Naive B cell (primary cell): ENCODE measurements at places on chromosomes 7 and 10.

GRCh38 chr10:35843524-35844181, 201.6 kb upstream of the FZD8 start:
- no peak for DNase-seq

- no peak for DNase-seq
These were observed 287.0 kb downstream of the WDR37 start for GRCh38 chr10:1343176-1343575.

DNA sequence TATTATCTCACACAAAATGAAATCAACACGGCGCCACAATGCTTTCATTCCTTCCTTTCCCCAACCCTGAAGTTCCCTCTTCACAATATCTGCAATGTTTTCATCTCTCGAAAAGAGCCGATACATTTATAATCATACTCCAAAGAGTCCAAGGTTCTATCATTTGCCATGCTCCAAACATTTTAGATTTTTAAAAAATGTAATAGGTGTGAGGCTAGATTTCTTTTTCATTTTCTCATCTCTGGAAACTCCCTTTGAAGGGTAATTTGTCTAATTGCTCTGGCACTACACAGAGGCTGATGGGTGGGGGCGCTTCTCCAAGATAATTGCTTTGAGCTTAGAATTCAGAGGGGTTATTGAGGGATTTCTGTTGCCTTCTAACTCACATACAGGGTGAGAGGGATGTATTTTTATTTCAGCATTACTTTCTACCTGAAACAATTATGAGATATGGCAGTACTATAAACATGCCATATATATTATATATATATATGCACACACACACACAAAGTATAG, 4.9 kb downstream of the DLX5 start:
- no peak for DNase-seq

GRCh38 chr7:74074770-74075169, 8.8 kb upstream of the LIMK1 start:
- no peak for DNase-seq

GRCh38 chr7:88347090-88347489, 40.4 kb upstream of the STEAP4 start:
- no peak for DNase-seq

- no peak for DNase-seq
These were observed 47.8 kb upstream of the FRMD4A start for GRCh38 chr10:14378387-14378960.

GRCh38 chr7:2425749-2426148, 22.3 kb downstream of the CHST12 start:
- DNase-seq: no peak

DNA sequence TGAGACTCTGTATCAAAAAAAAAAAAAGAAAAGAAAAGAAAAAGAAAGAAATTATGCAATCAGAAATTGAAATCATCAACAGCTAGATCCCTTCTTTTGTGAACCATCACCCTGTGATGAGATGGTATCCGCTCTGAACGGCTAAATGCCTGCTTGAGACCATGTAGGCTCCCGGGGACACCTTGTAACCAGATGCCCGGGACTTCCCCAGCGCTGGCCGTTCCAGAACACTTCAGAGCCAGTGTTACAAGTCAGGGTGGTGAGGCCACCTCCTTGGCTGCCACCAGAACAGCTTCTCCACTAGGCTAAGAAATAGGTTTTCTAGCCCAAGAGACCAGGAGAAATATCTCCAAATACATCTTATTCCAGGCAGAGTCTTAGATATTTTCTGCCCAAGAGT, 119.4 kb upstream of the SH2B2 start:
- DNase-seq: no peak

DNA sequence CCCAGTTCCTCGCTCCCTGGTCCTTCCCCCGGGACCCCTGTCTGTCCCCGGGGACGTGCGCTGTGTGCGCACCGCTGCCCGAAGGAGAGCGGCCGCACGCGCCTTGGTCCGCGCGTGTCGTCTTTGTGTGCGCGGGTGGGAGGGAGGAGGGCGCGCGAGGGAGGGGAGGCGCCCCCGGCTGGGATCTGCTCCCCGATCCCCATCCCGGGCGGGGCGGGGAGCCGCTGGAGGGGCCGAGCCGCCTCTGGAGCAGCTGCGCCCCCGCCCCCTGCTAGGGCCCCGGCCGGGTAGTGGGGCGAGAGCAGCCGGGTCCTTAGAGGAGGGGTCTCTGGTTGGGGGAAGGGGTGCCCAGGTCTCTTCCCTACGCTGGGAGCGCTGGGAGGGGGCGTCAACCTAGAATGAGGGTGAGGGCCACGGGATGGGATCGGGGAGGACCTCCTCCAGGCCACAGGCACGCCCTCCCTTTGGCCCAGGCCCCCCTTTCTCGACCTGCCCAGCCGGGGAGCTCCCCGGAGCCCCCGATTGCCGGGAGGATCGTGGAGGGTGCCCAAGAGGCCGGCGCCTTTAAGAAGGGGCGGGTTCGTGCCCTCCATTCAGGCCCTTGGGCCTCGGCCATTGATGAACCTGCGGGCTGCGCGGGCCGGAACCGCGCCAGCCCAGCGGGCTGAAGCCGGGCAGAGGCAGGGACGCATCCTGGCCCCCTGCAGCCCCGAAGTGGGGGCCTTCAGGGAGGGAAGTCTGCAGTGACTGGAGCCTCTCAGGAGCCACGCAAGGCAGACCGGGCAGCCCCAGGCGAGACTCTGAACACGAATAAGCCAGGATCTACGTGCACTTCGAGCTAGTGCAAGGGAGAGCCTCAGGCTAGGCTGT, 678 bp downstream of the SH2B2 start:
- no peak for DNase-seq

DNA sequence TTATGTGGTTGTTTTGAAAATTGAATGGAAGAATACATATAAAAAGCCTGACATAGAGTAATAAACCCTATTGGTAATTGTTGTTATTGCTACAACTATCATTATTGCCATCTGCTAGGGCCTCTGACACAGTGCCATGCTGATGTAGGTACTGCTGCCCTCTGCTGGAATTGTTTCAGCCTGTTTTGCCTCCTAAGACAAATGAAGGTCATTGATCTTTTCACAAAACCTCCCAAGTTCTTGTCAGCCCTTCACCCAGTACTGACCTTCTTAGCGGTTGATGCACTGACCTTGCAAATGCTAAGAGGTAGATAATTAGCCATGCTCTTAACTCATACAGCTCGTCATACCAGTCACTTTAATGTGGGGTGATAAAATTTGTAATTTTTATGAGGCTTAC, 975.2 kb downstream of the SORCS1 start:
- DNase-seq: no peak

- no peak for DNase-seq
These were observed 16.8 kb downstream of the ADRB1 start for GRCh38 chr10:114060456-114060855.
